ENCODE measurements at places on chromosomes 12 and 14. TPM values are rescaled to one million over a fixed set of nuclear protein-coding genes. Genes with fewer than 3 reads are reported as not detected.

DNA sequence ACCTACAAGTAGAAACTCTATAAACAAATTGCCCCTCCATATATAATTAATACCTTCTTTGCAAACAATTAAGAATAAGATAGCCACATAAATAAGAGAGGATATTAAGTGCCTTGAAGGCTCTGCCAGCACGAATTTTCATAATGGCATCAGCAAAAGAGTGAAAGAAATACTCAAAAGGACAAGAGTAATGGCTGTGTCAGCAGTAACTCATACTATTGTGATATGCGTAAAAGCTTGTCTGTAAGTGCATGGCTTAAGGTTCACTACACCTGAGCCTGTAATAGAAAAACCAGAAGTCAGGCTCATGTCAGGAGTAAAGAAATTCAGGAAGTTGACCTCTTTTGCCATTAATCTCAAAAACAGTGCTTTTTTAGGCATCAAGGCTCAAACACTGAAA lies 204.1 kb downstream of the TRHDE start:
- no peak for DNase-seq

- no peak for DNase-seq
Measured at GRCh38 chr14:52154992-52155650, 86.3 kb upstream of the NID2 start.

The WSB2 gene
- total RNA-seq: 48.2 TPM

The DIO2 gene
- not detected for total RNA-seq

The KRT6C gene
- total RNA-seq: not detected

DNA sequence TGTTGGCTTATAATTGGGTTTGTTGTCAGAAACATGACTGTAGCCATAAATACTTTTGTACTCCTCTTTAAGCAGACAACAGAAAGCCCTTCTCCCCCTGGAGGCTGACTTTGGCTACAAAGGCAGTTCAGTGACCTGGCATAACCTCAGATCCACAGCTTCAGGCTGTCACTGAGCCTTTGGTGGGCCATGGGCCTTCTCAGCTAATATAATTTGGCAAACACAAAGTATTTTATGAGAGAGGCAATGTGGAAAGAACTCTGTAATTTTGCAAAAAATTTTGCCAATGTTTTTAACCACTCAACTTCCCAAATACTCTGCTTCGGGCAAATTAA lies 15.5 kb upstream of the MGP start:
- DNase-seq: no peak

DNA sequence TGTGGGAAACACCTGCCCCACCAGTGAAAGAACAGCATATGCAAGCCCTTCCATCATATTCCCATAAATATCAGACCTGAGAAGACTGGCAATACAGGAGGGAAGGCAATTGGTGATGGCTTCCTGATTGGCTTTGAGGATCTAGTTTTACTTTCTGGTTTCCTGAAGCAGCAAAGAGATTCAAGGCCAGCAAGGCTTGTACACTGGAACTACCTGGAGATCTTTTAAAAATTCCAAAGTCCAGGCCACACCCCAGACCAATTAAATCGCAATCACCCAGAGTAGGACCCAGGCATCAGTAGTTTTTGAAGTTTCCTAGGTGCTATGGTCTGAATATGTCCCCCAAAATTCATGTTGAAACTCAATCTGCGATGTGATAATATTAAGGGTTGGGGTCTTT lies 2.9 kb upstream of the TEP1 start:
- no peak for DNase-seq

GRCh38 chr12:54138219-54138618 lies 50.6 kb downstream of the SMUG1 start:
- DNase-seq: no peak

The LRP6 gene
- total RNA-seq: 0.48 TPM

GRCh38 chr14:101115652-101116051 lies 212.1 kb upstream of the RTL1 start:
- DNase-seq: no peak

Data from activated naive CD8-positive, alpha-beta T cell treated with anti-CD3 and anti-CD28 coated beads, Interleukin-2, amount 10 ng/mL, durations not matched to agents 7 days and 5 days (primary cell).